ENCODE measurements at places on chromosomes 5 and 9. TPM values are rescaled to one million over a fixed set of nuclear protein-coding genes. Genes with fewer than 3 reads are reported as not detected.

Gene GABRA6
- not detected for polyA plus RNA-seq

GRCh38 chr9:135220601-135221575, 133.4 kb downstream of the OLFM1 start:
- DNase-seq = no peak

Gene GZMA
- 2.5 TPM for polyA plus RNA-seq

DNA sequence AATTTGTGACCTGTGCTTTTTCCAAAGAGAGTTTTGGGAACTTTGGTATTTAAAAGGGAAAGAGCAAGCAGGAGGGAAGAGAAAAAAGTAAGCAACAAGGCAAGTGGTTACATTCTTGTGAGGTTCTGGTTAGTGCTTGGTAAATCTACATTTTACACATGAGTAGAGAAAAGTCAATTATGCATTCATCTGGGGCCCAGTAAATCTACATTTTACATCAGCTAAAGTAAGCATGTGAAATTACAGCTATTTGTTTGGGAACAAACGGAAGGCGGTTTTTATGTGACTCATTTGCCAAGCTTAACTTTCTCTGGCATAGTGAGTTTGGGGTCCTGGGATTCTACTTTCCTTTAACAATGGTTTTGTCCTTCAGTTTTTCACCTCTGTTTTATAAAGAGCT, 102.2 kb downstream of the SNX18 start:
- no peak for DNase-seq

- no peak for DNase-seq
Observed at GRCh38 chr5:136656811-136657210, 291.5 kb upstream of the TRPC7 start.
